Thyroid gland (tissue), 4 donors: ENCODE measurements at places on chromosomes 2 and 18. TPM values are rescaled to one million over a fixed set of nuclear protein-coding genes. Genes with fewer than 3 reads are reported as not detected.
A peak's percentile ranks its signal among the peaks of the same experiment; 100 is the strongest.

DNA sequence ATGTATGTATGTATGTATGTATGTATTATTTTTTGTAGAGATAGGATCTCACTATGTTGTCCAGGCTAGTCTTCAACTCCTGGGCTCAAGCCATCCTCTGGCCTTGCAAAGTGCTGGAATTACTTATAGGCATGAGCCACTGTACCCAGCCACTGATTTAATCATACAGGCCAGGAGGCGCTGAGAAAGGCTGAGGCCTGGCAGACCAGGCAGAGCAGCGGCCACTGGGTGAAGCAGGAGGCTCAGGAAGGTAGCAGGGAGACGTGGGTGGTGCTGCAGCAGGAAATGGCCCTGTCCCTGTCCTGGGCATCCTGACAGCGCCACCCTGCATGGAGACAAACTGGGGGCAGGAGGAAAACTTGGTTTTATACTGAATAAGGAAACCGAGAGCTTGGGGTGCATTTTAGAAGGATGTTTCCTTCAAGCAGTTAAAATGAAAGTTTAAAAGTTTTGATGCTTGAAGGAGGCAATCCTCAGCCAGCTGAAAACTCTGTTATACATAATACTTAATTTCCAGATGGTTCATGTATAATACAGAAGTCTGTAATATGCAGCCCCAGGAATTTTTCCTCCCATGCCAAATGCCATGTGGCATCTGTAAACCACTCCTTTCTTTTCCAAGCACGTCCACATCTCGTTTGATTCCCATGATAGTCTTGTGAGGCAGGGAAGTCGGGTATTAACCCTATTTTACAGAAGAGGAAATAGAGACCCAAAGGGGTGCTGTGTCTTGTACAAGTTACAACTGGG, 182.4 kb downstream of the CELF4 start:
- no peak for DNase-seq

DNA sequence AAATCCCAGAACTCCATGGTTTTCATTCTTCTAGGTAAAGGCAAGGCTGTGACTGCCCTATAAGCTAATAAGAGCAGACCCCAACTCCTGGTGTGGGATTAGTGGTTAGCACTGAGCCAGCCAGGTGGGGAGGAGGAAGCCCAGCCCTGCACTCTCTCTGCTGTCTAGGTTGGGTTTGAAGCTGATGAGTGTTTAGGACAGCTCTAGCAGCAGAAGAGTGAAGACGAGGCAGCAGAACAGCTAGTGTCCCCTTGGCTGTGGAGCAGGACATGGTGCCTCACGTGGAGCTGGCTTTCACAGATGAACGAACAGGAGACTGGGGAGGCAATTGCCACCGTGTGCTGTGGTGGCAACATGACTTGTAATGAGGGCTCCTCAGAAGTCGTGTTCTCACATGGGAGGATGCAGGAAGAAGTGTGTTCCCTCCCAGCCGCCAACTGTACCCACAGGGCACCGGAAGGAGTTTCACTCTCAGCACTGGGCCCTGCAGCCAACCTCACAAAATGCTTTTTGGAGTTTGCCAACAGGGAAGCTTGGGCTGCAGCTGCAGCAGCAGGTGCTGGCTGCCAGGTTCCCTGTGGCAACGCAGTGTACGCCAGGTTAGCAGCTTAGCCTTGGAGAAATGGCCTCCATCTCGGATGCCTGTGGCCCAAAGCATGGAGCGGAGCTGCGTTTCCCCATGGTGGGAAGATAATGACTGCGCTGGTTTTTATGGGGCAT, 328.2 kb downstream of the SETBP1 start:
- DNase-seq: no peak

DNA sequence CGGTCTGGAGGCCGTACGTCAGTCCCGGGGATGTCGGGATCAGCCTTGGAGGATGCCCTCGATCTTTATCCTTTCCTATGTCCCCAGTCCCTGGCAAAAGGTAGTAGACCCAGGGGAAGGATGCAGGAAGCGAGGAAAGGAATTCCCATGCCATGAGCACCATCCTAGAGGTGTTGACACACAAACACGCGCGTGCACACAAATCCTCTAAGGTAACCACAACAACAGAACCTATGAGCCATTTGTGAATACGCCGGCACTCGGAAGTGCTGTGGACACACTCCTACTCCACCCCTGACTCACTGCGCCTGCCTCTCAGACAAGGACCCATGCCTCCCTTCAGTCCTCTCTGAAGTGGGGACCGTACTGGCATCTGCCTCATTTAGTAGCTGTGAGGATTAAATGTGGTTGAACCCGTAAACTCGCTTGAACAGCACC, 11.3 kb upstream of the MLPH start:
- peak; percentile 37 for DNase-seq

DNA sequence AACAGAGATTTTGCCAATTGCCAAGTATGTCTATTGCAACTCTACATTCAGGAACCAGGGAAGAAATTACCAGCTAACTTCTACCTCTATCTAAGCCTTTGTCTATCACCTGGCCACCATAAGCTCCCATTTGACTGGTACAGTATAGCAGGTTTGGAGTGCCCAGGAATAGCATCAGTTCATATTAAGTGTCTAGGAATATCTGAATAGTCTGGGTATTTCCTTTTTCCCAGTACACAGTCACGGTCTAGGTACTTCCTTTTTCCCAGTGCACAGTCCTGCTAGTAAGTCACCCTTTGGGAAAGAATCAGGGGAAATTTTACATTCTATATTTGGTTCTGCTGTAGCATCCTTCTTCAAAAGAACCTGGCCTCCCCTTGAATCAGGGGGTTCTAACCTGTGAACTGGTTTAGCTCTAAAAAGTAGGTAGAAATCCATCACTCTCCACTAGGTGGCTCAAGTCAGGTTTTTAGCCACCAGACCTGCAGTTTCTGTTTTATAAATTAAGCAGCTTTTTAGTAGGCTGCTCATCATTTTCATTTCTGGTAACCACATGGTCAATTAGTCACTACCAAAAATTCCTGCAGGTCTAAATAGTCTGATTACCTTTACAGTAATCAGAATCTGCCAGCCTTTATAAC, 49.3 kb upstream of the DNAJC10 start:
- no peak for DNase-seq

DNA sequence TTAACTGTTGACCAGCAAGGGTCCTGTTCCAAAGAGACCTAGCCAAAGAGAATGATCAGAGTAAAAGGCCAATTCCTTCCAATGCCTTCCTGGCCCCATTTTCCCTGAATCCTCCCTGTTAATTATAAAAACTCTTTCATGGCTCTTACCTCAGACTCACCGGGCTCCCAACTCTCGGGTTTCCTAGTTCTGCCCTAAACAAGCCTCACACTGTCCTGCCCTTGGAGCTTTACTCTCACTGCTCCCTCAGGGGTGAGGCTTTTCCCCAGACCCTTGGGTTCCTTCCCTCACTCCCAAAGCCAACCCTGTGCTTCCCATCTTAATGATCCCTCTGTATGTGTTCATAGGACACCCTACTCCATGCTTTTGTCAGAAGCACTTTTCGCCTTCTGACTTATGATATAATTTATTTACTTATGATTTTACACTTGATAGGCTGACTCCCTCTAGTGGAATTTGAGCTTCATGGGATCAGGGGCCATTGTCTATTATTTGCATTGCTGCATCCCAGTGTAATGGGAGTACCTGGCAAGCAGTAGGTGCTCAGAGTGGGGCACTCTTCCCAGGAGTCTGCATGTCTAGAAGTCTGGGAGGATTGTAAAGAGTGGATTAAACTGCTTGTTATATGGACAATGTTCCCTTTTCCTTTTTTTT, 29.9 kb upstream of the ZNG1B start:
- DNase-seq: no peak

DNA sequence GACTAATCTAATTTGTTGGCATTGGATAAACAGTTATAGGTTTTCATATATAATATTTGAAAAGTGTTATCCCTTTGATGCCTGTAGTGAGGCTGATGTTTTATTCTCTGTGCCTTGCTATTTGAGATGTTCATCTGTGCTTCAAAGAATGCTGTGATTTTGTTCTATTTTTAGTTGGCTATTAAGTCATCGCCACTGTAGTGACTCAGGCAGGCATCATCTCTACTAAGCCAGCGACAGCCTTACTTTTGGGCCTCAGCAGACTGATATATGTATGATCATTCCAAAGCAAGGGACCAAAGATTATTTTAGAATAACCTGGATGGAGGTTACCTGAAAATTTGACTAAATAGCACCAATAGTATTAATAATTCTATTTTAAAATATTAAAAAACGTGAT, 1674.5 kb upstream of the NXPH2 start:
- no peak for DNase-seq

DNA sequence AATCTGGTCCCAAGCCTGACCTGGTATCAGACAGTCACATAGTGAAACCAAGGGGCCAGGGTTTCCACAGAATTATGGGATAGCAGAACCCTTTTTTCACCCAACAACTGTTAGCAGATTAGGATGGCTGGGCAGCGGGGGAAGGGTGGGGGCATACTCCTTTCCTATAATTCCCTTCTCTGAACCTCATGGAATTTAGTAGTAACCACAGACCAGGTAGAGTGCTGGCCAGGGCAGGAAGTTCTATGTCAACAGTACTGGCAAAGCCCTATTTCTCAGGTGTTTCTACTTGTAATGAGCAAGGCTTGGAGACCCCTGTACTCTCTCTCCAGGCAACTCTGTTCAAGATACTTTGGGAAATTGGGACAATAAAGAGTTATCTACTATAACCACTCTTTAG, 174.6 kb downstream of the THADA start:
- peak; percentile 44 for DNase-seq

- peak; percentile 27 for DNase-seq
These were observed 257.7 kb upstream of the CHAC2 start for GRCh38 chr2:53509831-53510388.

- DNase-seq: no peak
These were observed 3.2 kb upstream of the SH3RF3 start for GRCh38 chr2:109125593-109126500.

DNA sequence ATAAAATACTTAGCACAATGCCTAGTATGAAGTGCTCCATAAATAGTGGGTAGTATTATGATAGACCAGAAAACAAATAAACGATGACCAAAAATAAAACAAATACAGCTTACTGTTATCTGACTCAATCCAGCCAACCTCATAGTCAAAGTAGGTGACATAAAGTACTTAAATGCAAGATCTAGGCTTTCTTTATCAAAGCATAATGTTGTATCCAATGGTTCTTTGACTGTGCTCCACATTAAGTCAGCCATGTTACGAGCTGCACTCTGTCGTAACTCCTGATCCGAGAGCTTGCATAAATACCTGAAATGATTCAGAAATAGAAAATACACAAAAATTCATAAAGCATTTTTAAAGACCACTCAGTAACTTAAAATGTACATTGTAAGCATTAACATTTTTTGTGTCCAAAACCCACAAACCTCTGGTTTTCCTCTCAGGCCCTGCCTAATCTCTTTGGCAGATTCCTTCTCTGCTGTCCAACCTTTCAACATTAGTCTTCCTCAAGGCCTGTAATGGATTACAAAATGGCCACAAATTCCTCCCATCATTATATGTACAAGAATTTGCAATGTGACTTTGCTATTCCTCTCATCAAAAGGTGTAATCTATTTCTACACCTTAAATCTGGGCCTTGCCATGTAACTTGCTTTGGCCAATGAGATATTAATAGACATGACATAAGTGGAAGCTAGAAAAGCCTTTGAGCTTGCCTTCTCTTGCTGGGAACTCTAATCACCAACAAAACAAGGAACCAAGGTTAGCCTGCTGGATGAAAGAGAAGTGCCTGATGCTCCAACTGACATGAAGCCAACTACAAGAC, 90.6 kb downstream of the USP34 start:
- DNase-seq: no peak

- DNase-seq: no peak
These were observed 192.7 kb downstream of the GALR1 start for GRCh38 chr18:77442393-77442792.

- no peak for DNase-seq
These were observed 58.6 kb downstream of the RAB31 start for GRCh38 chr18:9766740-9767139.

DNA sequence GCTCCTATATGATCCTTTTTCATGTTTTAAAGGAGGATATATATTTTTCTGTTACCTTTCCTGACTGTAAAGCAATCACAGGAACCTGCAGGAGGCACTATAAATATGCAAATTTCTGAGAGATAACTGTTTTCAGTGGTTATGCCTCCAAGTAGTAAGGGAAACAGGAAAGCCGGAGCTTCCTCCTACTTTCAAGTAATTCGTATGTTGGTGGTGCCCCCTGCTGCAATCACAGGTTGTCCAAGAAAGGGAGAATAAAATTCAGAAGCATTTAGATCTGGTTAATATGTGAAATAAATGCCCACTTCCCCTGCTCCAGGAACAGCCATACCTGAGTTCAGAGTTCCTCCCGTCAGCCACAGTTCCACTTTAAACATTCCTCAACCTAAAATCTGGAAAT, 12.0 kb upstream of the BCL11A start:
- peak; percentile 32 for DNase-seq

GRCh38 chr2:46393865-46394264, 85.5 kb upstream of the TMEM247 start:
- DNase-seq: no peak

DNA sequence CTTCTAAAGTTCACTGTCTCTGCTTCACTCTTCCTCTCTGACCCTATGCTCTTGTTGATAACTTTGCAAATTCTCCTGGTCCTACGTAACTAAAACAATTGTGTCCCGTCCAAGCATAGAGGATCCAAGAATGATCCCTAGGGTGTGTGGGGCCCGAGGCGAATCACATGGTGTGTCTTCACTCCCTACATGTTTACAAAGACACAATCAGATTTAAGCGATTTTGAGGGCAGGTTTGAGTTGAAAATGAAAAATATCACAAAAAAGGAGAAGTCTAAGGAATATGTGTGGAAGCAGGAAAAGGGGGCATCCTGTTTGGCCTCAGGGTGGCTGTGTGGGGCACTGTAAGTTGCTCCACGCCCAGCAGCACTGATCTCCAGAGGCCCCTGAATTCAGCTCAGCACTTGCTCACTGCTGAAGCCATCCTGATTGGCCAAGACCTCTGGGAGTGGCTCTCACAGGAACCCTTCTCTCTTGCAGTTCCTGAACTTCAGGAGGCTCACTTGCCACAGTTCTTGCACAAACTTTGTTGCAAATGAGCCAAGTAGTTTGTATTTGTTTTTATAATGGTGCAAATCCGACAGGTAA, 363.6 kb downstream of the ZNF521 start:
- peak; percentile 3 for DNase-seq

GRCh38 chr2:221134718-221135117, 437.4 kb downstream of the EPHA4 start:
- no peak for DNase-seq

GRCh38 chr2:163610817-163611556, 124.8 kb downstream of the FIGN start:
- no peak for DNase-seq

GAL3ST2 gene
- total RNA-seq: not detected

ACTR3 gene
- 83.9 TPM for total RNA-seq

ANKRD30B gene
- total RNA-seq: not detected

ADNP2 gene
- 18.1 TPM for total RNA-seq

DYNAP gene
- not detected for total RNA-seq

FBXO41 gene
- total RNA-seq: 0.89 TPM

CTAGE1 gene
- not detected for total RNA-seq

COL6A3 gene
- 152 TPM for total RNA-seq

PJVK gene
- total RNA-seq: 5.3 TPM

ZNF396 gene
- 14.2 TPM for total RNA-seq
